ENCODE measurements at places on chromosomes 3 and 15.

- DNase-seq, result no peak
Measured at GRCh38 chr15:41756198-41756597, 18.1 kb upstream of the MAPKBP1 start.

DNA sequence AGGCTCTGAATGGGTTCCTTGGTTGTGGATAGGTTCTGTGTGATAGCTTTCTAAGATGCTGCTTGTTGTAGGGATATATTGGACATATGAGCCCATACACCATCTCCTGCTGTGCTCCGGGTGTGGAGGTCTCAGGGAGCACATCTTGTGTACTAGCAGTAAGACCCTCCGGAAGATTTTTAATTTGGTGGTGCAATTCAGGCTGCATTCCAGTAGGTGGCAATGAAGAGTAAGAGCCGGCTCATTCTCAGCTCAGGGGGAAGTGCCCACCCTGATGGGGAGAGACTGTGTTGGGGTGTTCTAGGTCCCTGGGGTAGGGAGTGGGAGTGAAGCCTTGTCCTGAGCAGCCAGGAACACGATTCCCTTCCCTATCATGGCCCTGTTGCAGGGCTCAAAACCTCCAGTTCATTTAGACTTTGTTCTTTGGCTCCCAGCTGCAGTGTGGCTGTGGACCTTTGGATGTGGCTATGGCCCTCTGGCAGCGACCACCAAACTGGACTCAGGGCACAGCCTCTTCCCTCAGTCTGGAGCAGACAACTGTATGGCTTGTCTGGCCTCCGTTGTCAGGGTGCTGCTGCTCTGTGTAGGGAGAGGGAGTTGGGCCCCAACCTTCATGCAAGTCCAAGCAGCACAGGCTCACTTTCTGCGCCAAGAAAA is 104.7 kb downstream of the UNC13C start:
- peak; percentile 6 for DNase-seq

DNA sequence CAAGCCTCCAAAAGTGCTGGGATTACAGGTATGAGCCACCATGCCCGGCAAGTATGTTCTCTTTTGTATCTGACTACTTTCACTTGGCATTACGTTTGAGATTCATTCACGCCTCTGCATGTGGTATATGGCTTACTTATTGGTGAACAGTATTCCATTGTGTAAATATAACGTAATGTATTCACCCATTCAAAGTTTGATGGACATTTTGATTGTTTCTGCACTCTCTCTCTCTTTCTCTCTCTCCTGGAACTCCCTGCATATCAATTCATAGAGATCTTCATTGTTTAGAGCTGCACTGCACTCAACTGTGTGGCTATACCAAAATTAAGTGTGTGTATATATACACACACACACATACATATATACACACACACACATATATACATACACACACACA is 30.4 kb downstream of the SPPL2A start:
- DNase-seq, result no peak

DNA sequence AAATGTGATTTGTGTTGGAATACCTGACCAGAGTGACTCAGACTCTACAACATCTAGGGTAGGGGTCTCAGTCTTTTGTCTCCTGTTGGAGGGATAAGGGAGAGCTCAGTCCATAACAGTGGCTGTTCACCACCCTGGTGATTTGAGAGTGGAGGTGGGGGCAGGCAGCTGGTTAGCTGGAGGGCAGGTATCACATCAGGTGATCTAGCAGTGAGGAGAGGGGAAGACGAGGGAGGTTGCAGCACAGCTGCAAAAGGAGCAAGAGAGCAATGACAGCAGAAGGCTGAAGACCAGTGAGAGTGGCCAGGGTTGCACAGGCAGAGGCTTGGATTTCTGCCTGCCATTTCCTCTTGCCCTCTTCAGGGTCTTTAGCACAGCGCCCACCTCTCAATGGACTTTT is 38.4 kb downstream of the PLCL2 start:
- no peak for DNase-seq

DNA sequence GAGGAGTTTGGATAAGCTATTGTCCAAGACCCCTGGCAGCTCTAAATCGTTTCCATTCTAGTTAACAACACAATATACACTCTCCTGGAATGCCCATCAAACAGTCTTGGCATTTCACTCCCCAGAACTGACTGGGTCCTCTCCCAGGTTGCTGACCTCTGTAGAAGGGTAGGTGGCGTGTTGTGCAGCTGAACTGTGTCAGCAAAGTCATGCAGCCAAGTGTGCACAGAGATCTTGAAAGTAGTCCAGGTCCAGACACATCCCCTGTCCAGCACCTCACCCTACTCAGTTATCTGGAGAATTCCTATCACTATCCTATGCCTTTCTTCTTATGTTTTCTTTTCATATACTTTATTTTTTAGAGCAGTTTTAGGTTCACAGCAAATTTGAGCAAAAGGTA is 312.7 kb downstream of the GABRB3 start:
- no peak for DNase-seq

DNA sequence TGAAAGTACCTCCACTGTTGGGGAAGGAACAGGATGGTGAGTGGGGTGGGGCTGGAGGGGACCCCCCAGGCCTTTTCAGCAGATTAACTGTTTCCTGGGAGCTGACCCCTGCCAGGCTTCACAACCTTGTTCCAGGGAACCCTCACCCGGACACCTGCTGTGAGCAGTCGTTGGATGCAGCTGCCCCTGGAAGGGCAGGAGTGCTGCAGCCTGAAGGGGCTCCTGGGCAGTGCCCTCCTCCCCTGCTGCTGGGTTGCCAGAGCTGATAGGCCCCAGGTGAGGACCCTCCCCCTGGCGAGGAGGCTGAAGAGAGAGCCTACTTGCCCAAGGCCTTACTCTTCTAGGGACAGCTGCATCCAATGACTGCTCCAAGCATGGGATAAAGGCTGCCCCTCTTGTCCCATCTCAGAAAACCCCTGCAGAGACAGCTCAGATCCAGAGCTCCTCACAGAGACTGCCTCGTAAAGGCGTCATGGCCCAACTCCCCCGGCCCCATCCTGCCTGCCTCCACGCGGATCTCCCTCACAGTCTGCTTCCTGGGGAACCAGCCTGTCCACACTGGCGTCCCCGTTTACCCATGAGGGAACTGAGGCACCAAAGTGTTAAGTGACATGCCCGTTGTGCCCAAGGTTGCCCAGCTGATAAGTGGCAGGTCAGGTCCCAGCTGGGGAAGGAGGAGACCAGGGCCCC is 193.4 kb upstream of the LINGO1 start:
- no peak for DNase-seq

DNA sequence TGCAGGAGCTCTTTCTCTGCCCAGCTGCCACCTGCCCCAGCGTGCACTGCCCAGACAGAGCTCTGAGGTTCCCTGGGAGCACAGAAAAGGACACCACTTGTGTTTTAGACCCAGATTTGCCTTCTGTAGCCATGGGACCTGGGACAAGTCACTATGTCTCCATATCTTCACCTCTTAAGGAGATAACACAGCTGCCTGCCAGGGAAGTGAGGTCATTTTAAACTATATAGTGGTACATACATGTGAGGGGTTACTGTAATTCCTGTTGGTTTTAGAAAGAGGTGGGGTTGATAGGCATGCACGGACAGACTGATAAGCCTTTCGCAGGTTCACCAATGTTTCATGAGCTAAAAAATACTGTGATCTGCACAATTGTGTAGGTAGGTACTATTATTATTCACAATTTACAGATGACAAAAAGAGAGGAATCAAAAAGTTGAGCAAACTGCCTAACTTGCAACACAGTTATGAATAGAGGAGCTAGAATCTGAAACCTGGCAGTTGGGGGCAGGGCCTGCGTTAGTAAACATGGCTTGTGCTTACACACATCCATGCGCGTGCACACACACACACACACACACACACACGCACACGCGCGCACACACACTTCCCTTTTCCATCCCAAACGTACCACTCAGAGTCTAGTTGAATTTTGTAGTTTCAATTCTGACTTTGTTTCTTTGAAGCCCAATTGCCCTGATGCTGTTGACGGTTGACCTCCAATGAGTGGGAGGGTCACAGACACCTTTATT is 193.6 kb downstream of the FAM43A start:
- no peak for DNase-seq

GRCh38 chr3:106965307-106965706 is 411.9 kb upstream of the CCDC54 start:
- no peak for DNase-seq

DNA sequence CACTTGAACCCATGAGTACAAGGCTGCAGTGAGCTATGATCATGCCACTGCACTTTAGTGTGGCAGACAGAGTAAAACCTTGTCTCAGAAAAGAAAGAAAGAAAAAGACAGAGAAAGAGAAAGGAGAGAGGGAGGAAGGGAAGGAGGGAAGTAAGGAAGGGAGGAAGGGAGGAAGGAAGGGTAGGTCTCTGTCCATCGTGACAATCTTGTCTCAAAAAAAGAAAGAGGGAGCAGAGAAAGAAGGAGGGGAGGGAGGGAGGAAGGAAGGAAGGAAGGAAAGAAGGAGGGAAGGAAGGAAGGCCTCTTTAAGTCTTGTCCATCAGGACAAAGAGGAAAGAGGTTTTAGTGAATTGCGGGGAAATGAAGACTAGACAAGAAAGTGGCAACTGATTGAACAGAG is 122.2 kb downstream of the ETFA start:
- no peak for DNase-seq

GRCh38 chr3:160140756-160141155 is 84.5 kb upstream of the C3orf80 start:
- DNase-seq, result no peak

DNA sequence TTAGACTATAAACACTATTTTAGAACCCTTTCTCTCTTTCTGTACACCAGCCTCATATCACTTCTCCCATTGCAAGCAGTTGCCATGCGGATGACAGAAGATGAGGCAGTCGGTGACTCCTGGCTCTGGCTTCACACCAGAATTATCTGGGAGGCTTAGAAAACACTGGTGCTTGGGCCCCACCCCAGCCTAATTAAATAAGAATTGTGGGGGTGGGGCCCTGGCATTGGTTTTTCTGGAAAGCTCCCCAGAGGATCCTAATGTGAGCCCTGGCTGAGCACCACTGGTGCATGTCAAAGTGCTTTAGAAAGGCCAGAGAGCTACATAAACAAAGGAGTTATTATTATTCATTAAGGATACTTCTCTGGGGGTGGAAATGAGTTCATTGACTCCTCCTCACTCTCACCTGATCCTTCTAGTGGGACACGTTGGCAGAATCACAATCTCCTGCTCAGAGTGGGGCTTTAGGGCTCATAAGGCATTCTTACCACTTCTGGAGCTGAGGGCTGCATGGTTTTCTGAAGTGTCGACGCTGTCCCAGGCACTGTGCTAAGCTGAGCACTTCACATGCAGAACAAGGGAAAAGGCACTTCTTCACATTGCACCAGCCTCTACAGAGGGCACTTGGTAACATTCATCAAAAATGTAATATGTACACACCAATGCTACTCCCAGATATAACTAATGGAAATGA is 188.5 kb upstream of the TLE3 start:
- no peak for DNase-seq

- DNase-seq, result peak; percentile 97
Measured at GRCh38 chr15:64865998-64866520, 24.3 kb downstream of the PLEKHO2 start.

- peak; percentile 40 for DNase-seq
Measured at GRCh38 chr15:77634266-77634962, 1.7 kb upstream of the LINGO1 start.

- no peak for DNase-seq
Measured at GRCh38 chr3:72411843-72412242, 436.4 kb downstream of the SHQ1 start.

DNA sequence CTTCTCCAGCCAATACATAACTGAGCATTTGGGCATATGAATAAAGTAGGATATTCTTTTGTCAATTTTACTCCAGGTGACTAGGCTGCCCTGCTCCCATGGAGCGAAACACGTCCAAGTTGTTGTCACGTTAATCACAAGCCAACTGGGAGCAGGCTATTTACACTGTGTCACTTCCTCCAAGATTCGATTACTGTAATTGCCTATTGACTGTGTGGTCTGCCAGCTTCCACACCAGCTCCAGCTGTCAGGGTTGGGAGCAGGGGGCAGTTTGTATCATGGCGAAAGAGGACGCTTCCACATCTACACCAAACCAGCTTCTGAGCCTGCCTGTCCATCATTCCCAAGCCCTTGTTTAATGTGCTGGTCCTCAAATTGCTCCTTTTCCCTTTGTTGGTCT is 89.2 kb upstream of the RORA start:
- DNase-seq, result no peak

DNA sequence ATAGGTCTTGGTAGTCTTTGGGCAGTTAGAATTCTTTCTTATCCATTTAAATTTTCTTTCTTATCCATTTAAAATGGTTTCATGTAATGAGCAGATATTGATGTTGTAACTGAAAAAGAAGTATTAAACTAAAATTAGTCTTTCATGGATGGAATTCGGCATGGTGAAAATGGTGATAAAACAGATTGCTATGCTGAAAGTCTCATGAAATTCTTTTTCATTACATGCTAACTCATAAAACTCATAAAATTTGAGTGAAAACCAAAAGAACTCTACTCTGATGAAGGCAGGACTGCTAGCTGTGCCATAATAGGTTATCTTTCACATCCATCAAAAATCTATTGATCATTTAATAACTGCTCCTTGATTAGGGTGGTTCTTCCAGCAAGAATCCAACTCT is 3.9 kb upstream of the CD96 start:
- DNase-seq, result no peak

GRCh38 chr3:39287216-39288164 is 7.7 kb upstream of the CX3CR1 start:
- DNase-seq, result peak; percentile 18

GRCh38 chr3:159586571-159587202 is 401.9 kb upstream of the IL12A start:
- DNase-seq, result peak; percentile 60

GRCh38 chr3:164144824-164145223 is 933.5 kb downstream of the SI start:
- no peak for DNase-seq

DNA sequence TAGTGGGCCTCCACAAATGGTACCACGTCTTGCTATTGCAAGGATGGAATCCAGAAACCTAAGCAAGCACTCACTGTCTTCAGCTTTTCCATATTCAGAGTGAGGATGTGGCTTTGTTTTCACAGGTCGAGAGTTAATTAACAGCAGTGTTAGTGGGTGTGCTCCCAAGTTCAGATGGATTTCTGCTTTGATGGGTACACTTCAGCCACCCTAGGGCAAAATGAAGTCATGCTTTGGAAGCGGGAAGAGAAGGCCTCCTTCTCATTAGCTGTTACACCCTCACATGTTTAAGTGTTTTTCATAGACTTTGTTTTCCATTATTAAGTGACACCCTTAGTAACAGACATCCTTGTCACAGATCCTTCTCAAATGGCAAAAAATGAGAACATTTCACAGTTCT is 36.3 kb upstream of the DYNC1LI1 start:
- DNase-seq, result no peak

- peak; percentile 33 for DNase-seq
Measured at GRCh38 chr3:178699810-178700209, 163.6 kb downstream of the KCNMB2 start.

GRCh38 chr3:54065140-54065539 is 57.2 kb upstream of the CACNA2D3 start:
- no peak for DNase-seq

DNA sequence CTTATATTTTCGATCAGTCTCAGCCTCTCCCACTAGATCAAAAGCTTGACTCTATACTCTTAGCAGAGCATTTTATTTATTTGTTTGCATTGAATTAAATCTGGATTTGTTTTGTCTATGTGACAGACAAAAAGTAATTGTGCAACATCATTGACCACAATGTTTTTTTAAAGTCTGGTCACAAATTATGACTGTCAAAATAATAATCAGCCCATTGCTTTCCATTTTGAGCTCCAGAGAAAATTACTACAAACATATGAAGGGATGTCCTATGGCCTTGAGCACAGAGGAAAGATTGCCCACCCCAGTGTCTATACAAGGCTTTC is 82.3 kb downstream of the FSIP1 start:
- no peak for DNase-seq
